ENCODE measurements at places on chromosomes 7 and 10. TPM values are rescaled to one million over a fixed set of nuclear protein-coding genes. Genes with fewer than 3 reads are reported as not detected.

The COL17A1 gene
- 0.61 TPM for total RNA-seq

DNA sequence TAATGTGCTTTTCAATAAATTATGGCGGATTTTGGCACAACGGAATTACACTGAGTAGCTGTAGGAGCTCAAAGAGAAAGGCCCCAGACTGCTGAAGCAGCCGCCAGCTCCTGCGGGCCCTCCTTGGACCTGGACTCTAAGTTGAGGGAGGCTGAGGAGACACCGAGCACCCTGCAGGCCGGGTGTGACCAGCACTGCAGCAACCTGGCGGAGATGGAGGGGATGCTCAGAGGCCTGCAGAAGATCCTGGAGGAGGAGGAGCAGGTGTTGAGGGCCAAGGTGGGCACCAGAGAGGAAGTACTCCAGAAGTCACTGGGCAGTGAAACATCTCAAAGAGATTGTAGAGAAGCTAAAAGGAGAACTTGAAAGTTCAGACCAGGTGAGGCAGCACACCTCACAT is 33.0 kb upstream of the POM121L12 start:
- no peak for DNase-seq

DNA sequence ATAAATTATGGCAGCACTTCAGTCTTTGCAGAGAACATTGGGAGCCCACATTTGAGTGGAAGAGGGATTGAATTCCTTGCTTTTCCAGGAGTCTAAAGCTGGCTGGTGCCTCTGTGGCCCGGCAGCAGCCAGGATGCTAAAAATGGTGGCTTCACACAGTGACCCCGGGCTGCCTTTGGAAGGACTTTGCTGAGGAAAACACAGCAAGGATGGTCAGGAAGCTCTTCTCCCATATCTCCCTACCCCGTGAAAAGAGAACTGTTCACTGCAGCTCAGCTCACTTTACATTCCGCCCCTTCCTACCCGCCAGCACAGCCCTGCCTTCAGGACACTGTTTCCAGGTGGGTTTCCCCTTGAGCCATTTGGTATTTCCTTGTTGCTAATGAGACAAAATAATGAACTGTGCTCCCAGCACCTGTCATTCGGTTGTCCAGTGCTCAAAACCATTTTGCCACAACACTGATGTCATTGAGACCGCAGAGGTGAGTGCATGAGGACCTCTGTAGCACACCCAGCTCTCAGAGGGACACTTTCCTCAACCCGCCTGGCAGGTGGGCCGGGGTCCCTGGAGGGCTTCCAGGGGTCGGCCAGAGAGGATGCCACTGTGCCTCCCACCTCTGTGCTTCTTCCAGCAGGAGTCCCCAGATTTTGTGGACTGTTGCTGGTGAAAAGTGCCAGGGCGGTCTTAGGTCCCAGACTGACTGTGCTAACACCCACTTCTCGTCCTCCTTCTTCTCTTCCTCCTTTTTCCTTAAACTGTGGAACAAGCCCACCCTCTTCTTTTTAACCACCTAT is 255.7 kb upstream of the PPP2R2D start:
- no peak for DNase-seq

GRCh38 chr7:103569621-103570305 is 123.8 kb upstream of the SLC26A5 start:
- DNase-seq, result no peak

The CALY gene
- total RNA-seq, result 24.9 TPM

The CROT gene
- total RNA-seq, result 17.7 TPM

DNA sequence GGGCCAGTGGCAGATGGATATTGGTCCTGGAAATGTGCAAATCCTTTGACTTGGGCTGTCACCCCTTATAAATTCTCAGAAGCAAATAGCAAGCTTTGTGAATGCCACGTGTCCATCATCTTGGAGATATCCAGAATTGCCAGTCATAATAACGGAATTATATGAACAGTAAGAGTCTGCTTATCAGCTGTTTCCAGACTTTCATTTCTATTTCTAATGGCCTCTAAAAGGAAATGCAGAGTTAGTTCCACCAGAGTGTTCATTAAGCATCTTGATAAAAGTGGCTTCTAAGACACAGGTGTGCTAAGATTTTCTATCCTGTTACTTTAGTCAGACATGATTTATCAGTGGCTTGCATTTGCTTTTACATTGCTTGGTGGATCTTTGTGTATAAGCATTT is 87.4 kb downstream of the RAMP3 start:
- DNase-seq, result no peak

GRCh38 chr10:70280099-70280498 is 3.7 kb downstream of the NPFFR1 start:
- DNase-seq, result no peak

DNA sequence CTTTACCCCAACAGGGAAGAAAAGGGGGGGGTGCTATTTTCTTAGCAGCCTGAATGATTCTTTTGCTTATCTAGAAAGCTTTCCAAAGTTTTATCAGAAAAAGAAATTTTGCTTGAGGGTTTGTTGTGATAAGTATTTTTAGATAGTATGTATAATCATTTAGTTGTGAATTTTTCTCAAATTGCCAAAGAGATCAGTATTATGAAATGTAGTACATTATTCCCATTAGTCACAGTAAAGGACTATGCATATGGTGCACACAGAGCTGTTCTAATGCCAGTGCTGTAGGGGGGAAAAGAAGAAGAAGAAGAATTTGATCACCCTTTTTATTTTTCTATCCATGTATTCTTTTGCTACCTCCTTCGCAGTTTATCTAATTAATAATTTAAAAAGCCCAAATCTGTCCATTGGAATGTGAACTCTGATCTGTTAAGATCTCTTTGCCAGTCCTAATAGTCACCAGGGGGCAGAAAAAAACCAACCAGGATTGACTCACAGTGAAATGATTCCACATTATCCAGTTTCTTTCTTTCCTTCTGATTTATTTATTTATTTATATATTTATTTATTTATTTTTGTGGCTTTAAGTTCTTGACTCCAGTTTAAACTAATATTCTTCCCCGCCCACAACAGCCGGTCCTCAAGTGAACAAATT is 4.7 kb downstream of the RBM20 start:
- DNase-seq, result no peak

The ACBD7 gene
- 59.7 TPM for total RNA-seq

DNA sequence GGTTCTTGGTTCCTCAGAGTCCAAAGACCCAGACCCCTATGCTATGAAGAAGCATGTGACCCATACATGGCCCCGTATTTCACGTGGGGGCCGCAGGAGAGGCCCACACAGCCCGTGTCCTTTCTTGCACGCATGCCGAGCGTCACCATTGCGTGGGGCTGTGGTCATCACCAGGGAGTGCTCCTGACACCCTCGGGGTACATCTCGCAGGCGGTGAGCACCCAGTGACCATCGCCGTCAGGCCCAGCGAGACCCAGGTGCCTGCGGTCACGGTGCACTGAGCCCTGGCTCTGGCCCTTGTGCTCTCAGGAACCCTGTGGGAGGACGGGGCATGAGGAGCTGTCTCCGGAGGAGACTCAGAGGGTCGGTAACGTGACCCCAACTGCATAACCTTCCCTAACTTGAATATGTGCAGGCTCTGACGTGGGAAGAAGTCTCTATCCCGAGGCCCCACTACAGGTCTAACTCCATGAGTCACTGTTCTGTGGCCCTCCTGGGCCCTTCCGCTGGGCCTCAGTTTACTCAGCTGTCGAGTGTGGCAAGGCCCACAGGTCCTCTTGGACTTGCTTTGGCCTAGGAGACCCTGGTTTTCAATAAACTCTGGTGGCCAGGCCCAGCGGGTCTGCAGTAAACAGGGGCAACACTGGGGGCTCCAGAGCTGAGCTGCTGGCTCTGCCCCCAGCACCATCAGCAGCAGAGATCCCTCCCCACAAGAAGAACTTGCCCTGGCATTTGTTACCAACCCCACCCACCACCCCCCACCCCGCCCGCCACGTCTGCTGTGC is 503.9 kb downstream of the PTPRN2 start:
- no peak for DNase-seq

DNA sequence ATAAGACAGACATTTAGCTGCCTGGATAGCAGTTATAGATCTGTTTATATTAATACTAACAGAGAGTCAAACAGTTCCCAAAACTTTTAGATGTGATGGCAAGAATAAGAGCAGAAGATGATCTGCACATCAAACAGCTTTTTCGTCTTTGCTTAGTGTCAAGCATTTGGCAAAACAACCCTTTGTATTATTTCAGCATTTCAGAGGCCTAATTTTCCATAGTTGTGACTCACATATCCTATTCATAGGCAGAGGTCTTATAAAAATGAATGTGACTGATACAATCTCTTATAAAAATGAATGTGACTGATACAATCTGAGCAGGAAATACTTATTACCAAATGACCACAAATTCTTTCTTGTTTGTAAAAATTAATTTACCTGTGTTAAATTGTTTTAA is 71.2 kb downstream of the LRRTM3 start:
- no peak for DNase-seq

The SPDYE8 gene
- not detected for total RNA-seq

DNA sequence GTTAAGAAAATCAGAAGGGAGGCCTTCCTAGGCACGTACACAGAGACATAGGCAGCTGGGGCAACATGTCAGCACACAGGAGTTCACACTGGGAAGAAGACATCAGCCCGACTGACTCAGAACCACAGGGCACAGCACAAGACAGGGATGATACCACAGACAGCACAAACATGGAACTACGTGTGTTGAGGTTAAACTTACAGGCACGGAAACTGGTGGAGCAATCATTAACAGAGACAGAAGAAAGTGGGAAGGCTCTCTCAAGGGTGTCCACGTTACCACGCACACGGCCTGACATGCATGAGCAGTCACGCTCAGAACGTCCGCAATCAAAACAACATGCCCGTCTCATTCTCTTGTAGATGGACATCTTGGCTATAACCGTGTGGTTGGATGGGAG is 636.4 kb downstream of the KCNMA1 start:
- DNase-seq, result no peak

- DNase-seq, result no peak
These were observed 11.1 kb downstream of the GPR22 start for GRCh38 chr7:107480932-107481331.

- no peak for DNase-seq
These were observed 308.7 kb downstream of the FRMD4A start for GRCh38 chr10:14022052-14022451.

DNA sequence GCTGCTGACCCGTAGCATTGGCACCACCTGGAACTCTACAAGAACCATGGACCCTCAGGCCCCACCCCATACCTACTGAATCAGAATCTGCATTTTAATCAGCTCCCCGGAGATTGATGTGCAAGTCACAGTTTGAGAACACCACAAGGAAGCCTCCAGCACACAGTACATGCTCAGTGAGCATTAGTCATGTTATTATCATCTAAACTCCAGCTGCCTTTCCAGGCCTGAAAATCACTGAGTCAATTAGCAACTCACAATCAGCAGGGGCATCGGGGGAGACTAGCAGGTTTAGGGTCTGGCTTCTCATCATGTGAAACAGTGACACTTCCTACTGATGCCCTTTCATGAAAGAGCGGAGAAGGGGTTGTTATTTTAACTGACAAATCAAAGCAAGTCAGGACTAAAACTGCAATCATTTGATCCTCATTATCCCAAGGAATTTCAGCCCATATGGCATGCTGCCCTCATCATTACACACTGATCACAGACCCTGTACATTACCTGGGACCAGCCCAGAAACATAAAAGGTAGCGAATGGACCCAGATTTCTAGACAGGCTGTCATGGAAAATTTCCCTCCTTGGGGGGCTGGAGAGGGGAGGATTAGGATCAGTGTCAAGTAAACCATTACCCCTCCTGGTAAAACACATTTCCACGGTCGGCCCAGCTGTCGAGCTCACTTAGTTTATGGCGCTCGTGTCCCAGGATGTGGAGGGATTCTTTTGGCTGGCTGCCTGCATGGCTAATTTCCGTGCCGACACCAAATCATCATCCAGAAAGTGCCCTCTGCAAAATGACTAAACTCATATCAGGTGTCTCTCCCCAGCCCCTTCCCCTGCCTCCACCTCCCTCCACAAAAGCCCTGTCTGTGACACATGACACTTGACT is 122.8 kb downstream of the PRLHR start:
- no peak for DNase-seq

The SPDYE2B gene
- not detected for total RNA-seq

All from spinal cord (tissue), 10 donors.